ENCODE measurements at places on chromosomes 7 and 10.

DNA sequence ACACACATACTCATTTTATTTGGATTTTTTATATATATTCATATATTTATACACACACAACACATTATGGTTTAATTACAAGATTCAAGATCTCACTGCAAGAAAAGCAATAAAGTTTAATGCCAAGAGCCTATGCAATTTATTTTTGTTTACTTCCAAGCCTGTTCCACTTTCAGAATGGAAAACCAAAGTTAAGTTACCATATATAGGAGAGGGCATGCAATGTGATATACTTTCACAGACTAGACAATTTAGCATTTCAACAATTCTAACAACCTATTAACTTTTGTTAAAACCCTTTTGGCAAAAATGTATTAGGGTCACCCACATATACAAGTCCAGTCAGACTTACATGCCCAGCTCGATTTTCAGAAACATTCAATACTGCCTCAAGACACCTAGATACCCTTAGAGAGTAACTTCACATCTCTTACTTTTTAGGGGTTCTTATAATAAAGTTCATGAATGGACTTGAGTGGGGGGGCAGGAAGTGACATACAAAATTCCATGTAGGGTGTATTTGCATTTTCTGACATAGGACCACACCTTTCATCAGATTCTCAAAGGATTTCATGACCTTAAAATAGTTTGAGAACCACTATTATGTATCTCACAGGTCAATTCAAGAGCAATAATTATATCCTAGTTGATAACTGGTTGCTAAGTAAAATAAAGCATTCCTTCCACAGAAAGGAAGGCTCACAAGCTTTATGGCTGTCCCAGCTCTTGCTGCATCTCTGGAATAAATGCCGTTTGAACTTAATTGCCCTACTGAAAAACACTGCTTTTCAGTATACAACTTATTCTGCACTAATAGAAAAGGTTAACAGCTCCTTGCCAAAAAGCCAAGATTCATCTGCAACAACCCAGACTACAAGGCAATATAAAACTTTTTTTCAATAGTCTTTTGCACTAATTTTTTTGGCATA lies 2.5 kb downstream of the P4HA1 start:
- DNase-seq = no peak

GRCh38 chr7:5752663-5753062 lies 28.8 kb downstream of the RNF216 start:
- DNase-seq = no peak

DNA sequence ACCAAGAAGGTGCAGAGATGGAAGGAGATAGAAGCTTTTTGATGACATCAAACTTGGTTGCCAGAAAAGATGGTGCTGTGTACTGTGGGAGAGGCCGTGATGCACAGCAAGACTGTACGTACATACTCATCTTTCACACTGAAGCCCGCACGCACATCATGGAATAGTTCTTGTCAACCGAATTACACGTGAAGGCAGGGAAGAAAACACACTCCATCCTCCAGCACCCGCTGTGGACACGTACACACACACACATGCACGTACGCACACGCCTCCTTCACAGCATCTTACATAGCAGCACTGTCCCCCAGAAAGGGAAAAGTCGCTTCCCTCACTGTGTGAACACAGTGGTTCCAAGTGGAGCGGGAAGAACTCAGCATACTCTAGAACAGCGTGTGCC lies 54.5 kb upstream of the DDC start:
- DNase-seq = no peak

- DNase-seq = no peak
Observed at GRCh38 chr10:24853661-24854060, 98.7 kb downstream of the PRTFDC1 start.

GRCh38 chr7:191981-192649 lies at the start of gene FAM20C:
TSS of gene FAM20C (plus strand) at chr7:192571. CDS start at chr7:193200, 629 bp downstream.
- DNase-seq = peak; percentile 69

DNA sequence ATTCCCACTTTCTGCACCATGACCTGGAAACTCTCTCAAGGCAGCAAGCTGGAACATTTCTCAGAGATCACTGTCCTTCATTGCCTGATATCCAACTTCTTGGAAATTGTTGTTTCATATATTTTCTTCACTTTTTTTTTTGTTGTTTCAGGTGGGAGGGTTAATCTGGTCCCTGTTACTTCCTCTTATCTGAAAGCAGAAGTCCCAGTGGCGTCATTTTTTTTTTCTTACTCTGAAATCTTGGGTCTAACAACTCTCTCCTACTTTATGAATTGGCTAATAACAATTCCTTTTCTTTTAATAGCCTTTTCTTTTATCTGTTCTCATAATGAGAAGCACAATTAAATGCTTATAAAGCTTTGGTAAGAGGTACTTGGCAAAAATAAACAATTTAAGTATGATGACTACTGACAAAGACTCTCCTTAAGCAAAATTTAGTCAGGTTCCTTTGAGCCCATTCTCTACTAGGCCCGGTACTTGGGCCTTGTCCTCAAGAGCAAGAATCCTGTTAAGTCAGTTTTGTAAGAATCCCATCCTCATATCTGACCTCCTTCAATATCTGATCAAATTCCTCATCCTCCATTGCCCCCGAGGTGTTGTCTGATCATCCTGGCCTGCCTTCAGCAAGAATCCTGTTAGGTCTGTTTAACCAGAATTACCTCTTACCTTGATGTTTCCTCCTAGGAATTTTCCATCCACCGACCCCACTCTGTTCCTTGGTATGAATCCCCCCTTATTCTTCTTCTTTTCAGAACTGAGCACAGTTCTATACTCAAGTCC lies 11.5 kb upstream of the CC2D2B start:
- DNase-seq = no peak

DNA sequence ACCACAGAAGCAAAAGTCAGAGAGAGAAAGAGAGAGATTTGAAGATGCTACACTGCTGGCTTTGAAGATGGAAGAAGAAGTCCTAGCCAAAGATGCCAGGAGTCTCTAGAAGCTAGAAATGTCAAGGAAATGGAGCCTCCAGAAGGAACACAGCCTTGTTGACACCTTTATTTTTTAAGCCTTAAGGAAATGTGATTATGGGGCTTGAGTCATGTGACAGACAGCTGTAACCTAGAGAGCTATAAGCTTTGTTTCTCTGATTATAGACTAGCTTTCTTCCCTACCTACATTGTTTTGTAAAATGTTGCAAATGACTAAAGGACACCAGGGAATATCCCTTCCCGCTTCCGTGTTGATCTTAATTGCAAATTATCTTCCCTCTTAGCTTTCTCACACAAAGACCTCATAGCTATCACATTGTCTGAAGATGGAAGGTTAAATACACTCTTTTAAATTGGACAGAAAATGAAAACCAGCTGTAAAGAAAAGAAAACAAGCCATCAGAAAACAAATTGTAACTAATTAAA lies 199.9 kb downstream of the ARHGAP12 start:
- no peak for DNase-seq

DNA sequence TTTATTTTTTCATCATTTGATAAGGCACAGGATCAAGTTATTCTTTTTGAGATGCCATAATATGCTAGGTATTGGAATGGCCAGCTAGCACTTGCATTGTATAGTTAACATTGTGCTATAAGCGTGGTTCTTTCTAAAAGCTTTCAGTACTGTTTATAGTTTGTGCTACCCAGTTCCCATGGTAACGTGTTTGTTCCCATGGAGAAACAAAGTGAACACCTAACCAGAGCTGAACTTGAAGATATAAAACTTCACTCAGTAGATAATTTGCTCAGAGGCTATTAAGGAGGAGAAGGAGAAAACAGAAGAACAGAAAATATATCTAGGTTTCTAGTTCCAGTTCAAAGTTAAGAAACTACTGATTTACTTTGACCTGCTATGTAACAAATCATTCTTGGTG lies 23.6 kb upstream of the ITGB8 start:
- DNase-seq = no peak

DNA sequence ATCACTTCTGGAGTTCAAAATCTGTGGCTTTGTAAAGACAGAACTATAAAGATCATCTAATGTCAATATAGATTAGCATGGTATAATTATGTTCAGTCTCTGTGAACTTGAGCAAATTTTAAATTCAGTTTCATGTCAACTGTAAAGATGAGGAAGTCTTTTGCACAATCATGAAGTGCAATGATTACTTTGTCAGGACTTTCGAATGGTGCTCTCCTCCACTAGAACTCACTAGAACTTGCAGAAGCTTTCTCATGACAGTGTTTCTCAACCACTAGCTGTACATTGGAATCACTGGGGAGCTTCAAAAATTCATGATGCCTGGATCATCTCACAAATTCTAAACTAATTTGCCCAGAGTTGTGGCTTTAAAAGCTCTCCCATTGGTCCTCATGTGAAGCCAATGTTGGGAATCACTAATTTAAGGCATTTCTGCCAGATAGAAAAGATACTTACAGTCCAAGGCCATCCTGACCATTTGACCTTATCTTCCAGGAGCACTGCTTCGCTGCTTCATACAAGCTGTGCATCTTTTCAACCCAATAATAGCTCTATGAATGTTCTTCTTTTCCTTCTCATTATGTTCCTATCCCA lies 12.9 kb downstream of the OR2AE1 start:
- no peak for DNase-seq

DNA sequence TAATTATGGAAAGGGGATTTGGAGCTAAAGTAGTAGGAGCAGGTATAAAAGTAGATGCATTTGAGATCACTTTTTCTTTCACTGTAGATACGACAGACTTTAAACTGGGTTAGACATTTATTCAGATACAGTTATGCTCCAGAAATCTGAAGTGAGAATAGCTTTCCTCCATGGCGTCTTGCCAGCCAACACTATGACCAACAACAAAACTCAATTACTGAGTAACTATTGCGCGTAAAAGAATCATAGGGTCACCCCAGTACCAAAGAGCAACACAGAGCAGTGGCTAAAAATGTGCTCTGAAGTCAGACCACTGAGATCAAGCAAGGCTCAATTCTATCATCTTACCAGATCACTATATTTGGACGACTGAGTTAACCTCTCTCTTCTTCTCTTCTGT lies 262.5 kb upstream of the SORCS1 start:
- DNase-seq = no peak

GRCh38 chr10:128147669-128148068 lies 21.4 kb upstream of the MKI67 start:
- DNase-seq = no peak

GRCh38 chr10:92989250-92989649 lies 71.3 kb upstream of the CYP26C1 start:
- DNase-seq = no peak

GRCh38 chr7:131527456-131527855 lies 29.0 kb downstream of the PODXL start:
- no peak for DNase-seq

- no peak for DNase-seq
Observed at GRCh38 chr7:147478796-147479195, 1111.8 kb upstream of the C7orf33 start.

DNA sequence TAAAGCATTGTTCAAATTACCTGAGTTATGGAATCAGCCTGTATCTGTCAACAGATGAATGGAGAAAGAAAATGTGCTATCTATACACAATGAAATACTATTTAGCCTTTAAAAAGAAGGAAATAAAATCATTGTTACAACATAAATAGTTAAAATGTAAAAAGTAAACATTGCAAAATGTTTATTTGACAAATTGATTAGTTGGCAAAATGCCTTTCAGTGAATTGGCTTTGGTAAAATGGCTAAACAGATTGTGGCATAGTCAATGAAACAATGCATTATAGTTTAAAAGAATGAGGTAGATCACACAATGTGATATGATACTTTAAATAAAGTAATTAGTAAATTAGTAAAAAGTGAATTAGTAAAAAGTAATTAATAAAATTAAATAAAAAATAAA lies 204.8 kb upstream of the MAGI2 start:
- no peak for DNase-seq
